ENCODE measurements at places on chromosomes 11 and 22.

- DNase-seq: no peak
These were observed 47.5 kb downstream of the PICALM start for GRCh38 chr11:86021377-86021776.

GRCh38 chr11:112288021-112288420 is 27.4 kb upstream of the PLET1 start:
- no peak for DNase-seq

DNA sequence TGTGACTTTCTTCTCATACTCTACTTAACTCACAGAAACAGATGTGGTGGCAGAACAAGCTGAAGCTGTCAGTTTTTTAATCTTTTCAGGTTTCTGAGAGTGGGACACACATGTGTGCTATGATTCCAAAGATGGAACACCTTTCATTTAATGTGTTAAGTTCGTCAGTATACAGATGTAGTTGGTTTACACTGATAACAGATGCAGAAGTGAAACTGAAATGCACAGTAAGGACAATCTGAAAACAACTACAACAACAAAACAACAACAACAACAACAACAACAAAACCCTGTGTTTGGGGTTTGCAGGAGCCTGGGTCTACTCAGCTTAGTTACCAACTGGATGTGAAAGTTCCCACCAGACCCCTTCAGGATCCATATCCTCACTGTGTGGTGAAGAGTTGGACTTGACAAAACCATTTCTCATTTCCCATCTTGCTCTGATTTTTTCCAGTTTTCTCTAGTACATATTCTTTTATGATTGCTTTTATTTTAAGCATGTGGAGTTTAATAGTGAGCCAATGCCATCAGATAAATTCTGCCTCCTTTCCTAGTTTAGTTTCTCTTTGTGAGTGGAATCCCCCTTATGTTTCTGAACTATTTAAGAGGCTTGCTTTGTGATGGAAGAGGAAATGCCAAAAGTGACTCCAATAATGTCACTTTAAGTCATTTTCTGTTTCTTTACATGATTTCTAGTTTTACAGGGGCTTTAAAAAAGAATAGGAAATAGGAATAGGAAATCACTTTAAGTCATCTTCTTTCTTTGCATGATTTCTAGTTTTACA is 47.8 kb downstream of the ARHGAP42 start:
- no peak for DNase-seq

DNA sequence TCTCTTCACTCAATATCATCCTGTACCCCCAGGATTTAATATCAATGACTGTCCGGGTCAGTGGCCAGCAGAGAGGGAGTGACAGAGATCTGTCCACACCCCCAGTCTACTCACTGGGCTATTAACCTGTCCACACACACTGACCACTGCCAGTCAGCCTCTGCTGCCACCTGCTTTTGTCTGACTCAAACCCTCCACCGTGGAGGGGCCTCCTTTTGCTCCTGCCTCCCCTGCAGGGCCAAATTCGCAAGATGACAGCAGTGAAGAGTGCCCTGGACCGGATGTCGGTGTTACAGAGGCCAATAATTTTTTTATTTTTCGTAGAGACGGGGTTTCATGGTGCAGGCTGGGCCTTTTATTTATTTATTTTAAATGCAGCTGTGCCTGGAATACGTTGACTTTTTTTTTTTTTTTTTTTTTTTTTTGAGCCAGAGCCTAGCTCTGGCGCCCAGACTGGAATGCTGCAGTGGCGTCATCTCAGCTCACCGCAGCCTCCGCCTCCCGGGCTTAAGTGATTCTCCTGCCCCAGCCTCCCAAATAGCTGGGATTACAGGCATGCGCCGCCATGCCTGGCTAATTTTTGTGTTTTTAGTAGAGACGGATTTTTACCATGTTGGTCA is 5.1 kb downstream of the PDXP start:
- no peak for DNase-seq

- DNase-seq: no peak
These were observed 160.9 kb downstream of the ENTHD1 start for GRCh38 chr22:39732625-39733024.

DNA sequence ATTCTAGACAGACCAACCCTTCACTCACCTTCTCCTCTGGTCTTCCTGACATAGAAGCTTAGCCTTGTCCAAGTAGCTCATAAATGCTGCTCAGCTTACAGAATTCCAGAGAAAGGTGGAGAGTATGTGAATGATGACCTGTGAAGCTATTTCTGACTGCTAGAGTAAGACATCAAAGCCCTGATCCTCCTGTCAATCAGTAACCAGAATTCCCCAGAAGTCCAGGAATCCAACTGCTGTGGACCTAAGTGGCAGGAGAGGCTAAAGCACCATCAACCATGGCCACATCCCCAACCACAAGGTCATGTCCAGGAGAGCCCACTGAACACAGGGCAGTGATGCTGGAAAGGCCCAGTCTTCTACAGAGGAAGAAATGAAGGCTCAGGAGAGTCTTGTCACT is 2.6 kb downstream of the OR51G2 start:
- DNase-seq: no peak

DNA sequence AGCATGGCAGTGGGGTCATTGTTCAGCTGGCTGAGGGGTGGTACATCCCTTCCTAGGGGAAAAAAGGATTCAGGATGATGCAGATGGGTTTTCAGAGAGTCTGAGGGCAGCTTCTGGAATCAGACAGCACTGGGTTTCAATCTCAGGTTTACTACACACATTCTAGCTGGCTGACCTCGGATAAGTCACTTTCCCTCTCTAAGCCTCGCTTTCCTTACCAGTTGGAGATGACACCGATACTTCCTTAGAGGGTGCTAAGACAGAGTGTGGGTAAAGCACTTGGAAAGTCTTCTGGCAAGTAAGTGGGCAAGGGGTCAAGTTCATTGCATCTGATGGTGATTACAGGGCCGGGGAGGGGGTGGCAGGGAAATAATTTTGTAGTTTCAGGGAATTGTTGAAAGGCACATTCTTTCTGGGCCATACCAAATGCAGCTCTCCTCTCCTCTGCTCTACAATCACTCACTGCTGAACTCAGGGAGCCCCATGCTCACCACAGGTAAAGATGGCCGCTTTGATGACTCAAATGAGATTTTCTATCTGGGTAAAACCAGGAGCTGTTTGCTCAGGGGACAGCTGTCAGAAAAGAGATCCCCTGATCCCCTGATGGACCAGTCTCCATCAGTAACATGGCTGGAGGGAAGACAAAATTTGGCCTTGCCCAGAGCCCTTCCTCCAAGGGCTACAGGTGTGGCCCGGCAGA is 6.5 kb upstream of the MIAT start:
- no peak for DNase-seq

- DNase-seq: no peak
These were observed 20.7 kb downstream of the MS4A4A start for GRCh38 chr11:60301178-60301577.

DNA sequence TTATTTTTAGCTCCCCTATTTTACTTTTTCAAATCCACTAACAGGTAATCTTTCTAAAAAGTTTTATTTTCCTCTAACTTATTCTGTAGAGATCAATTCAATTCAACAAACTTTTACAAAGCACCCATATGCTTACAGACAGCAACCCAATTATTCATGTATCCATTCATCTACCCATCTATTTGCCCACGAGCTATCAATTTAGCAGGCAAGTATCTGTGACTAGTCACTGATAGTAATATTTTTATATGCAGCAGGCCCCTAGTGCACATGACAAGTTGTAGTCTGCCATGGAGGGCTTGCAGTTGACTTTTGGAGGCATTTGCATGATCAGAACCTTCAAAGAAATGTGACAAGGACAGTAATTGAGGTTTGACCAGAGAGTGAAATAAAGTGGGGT is 753.2 kb upstream of the TENM4 start:
- DNase-seq: no peak

- DNase-seq: peak; percentile 89
These were observed 6.2 kb downstream of the TEAD1 start for GRCh38 chr11:12680246-12680939.

DNA sequence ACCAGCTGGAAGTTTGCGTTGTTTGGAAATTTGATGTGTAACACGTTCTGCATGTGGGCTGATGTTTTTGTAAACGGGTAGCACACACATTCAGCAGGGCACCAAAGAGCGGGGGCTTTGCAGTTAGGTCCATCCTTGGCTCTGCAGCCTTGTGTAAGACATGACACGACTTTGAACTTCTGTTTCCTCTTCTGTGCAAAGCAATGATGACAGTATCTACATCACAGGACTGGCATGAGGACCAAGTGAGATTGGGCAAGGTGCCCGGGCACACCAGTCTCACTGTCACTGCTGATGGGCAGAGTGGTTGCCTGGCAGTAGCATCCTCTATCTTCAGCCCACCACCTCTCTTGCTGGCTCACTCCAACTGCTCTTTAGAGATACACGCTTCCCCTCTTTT is 3.3 kb downstream of the TCN2 start:
- no peak for DNase-seq

DNA sequence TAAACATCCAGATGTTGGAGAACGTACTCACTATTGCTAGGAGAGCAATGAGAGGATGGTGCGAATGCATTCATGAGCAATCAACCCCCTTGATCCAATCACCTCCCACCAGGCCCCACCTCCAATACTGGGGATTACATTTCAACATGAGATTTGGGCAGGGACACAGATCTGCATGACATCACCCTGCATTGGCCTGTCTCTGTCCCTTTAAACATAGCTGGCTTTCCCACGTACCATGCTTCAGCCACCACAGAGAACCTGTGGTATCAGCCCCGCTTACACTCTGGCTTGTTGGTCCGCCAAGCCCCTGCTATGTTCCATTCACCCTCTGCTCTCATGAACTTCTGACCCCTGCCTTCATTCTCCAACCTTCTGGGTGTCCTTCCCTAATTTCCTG is 157.5 kb upstream of the E2F8 start:
- DNase-seq: no peak

DNA sequence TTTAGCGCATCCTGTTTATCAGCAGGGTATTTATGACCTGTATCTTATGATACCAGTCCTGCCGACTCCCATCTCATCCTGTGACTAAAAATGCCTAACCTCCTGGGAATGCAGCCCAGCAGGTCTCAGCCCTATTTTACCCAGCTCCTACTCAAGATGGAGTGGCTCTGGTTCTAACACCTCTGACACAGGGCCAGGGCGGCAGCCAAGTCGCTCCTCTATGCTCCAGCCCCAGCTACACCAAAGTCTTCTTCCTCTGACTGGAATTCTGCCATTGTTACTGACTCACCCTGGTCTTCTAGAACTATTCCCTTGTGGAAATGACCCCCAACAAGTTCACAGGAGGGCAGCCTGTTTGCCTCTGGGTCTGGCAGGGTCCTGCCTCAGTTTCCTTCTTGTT is 7.9 kb upstream of the C1QTNF6 start:
- no peak for DNase-seq

GRCh38 chr11:34996958-34997357 is 80.5 kb downstream of the PDHX start:
- DNase-seq: no peak

GRCh38 chr11:79440571-79441460 is at the start of gene TENM4:
TENM4 (minus strand) TSS chr11:79441030; CDS start chr11:79069944, 371,086 bp downstream.
- DNase-seq: peak; percentile 82

GRCh38 chr11:127063241-127063640 is 62.7 kb upstream of the KIRREL3 start:
- no peak for DNase-seq

GRCh38 chr11:46367244-46367915 is 14.1 kb upstream of the MDK start:
- DNase-seq: no peak

- DNase-seq: no peak
These were observed 75.9 kb downstream of the NECTIN1 start for GRCh38 chr11:119652907-119653659.

GRCh38 chr11:73963861-73964260 is 13.0 kb downstream of the DNAJB13 start:
- DNase-seq: no peak

Data from T47D (cell line).